GM04503 (cell line): ENCODE measurements at places on chromosomes 12 and 14.
A peak's percentile ranks its signal among the peaks of the same experiment; 100 is the strongest.

- DNase-seq, result no peak
Measured at GRCh38 chr14:24425704-24426103, 3.8 kb downstream of the CBLN3 start.

GRCh38 chr12:110702081-110702480 lies 13.2 kb upstream of the HVCN1 start:
- DNase-seq, result no peak

DNA sequence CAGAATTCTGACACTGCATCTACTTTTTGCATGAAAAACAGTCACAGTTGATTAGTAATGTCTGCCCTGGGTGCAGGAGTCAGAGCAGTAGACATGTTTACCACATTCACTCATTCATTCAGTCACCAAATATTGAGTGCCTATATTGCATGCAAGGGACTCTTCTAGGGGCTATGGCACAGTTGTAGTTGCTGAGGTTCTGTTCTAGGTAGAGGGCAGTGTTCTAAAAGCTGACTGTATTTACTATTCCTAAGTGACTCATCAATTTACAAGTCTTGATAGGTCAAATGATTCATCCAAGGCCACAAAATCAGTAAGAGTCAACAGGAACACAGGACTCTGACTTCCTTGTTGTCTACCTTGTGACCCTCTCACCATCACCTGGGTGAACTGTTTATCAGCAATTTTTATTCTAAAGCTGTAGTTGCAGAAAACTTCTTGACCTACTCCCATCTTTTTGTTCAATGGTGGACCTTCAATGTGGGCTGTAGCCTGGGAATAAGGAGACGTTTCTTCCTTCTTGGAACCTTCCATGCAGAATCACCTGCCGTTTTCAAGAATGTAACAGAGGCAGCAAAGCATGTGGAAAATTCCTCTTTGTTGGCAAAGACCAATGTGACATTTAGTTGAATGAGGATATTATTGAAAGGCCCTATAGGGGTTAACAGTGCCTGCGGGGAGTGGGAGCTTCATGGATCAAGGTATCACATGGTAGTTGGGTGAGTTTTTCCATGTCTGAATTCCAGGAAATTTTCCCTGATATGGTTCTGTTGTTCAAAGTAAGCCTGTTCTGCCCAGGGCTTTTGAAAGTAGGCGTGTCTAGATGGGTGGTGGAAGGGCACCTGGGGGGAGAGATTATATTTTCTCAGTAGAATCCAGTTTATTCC lies 223.2 kb downstream of the KTN1 start:
- no peak for DNase-seq

GRCh38 chr12:56810918-56811317 lies 47.8 kb downstream of the HSD17B6 start:
- no peak for DNase-seq

GRCh38 chr12:107277855-107278254 lies 184.5 kb upstream of the CRY1 start:
- peak; percentile 7 for DNase-seq

- no peak for DNase-seq
Measured at GRCh38 chr14:97638864-97639263, 841.7 kb downstream of the VRK1 start.

DNA sequence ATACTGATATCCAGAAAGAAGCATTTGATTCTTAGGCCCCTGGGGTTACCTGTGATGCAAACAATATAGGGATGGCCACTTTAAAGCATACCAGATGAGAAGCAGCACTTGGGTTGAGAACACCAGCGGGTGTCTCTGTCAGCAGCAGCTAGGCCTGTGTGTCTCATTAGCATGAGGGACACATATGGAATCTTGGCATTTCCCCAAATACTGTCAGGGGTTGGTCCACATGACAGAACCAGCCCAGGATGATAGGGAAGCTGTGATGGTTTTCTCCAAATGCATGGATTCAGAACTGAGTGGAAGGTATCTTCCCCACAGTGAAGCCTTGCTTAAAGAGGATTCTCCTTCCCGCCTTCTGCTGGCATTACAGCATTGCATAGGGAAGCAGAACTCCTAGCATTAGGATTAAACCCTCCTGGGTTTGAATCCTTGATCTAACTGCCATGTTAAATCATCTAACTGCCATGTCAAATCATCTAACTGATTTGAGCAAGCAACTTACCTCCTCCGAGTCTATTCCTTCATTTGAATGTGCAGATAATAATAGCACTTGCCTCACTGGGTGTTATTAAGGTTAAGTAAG lies 111.5 kb upstream of the WSCD2 start:
- no peak for DNase-seq

- no peak for DNase-seq
Measured at GRCh38 chr12:117528538-117528937, 167.1 kb upstream of the NOS1 start.

DNA sequence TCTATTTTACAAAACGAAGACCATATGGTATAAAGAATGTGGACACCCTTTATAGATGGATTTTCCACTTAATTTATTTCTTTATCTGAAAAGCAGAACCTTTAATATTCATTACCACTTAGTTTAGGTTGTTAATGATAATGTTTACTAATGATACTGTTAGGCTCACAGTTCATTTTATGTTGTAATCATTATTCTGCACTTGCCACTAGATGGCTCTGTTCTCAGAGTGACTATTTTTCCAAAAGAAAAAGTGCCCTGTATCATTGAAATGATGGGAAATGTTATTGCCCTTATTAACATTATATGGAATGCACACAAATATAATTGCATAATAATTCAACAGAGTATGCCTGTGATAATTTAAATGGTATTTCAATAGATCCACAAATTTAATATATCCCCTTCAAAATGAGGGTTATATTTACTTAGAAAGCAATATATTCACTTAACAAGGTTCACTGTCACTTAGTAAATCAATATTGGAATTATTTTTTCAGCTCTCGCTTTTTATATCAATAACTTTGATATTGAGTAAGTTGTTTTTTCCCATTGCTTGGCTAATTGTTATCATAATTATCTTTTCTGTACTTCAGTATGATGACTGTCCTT lies 95.7 kb downstream of the PDE3A start:
- DNase-seq, result no peak

- no peak for DNase-seq
Measured at GRCh38 chr14:23539248-23540140, 12.1 kb downstream of the ZFHX2 start.

GRCh38 chr12:48807981-48808380 lies 10.3 kb upstream of the CACNB3 start:
- no peak for DNase-seq

GRCh38 chr14:30573966-30574365 lies 15.0 kb downstream of the G2E3 start:
- no peak for DNase-seq

- no peak for DNase-seq
Measured at GRCh38 chr12:64531665-64532334, 78.5 kb upstream of the RASSF3 start.

- no peak for DNase-seq
Measured at GRCh38 chr14:32099473-32099872, 22.4 kb downstream of the ARHGAP5 start.

DNA sequence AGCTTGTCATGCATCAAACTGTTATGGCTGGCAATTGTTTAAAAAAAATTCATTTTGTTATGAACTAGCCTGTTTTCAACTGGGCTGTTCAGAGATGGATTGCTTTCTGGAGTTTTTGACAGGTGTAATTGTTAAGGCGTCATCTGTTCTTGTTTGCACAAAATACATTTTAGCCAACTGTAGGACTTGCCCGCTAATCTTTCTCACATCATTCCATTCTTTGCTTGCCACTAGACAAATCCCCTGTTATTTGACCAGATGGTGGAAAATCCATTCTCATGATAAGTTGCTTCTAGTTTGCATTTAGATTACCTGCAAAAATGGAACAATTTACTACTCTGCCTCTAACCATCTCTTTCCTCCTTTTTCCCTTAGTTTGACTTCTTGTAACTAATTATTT lies 114.3 kb downstream of the NPAS3 start:
- DNase-seq, result no peak

- DNase-seq, result no peak
Measured at GRCh38 chr14:32980178-32980901, 41.7 kb downstream of the NPAS3 start.
